GM23338 (cell line): ENCODE measurements at places on chromosomes 5 and 9.

DNA sequence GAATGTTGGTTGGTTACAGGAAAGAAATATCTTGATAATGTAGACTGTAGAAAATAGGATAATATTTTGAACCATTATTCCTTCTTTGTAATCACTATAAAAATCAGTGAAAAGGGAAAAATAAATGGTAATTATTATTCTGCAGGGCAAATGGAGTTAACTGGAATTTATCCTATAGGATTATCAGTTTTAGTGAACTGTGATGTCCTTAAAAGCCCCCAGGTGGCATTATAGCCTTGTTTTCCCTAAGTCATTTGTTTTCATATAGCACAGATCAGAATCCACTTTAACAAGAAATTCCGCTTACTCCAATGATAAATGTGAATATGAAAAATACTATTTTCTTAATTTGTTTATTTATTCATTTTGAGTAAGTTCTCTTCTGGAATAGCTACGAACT, 26.2 kb upstream of the WDR41 start:
- peak; percentile 72 for DNase-seq

DNA sequence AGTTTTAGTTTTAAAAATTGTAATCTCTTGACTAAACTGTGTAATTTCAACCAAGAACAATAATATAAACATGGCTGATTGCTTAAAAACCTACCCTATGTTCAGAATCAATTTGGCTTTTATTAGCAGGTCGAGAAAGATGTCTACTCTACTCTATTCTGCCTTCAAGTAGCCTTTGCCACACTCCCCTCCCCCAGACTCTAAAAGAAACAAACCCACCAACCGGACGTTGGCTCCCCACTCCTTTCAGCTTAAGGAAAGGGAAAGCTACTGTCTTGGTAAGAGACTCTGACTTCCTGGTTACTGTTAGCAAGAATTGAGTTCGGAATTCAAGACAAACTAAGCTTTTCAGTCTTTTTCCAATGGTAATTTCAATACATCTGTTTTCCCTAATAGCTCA, 46.7 kb downstream of the TNFAIP8 start:
- peak; percentile 72 for DNase-seq

DNA sequence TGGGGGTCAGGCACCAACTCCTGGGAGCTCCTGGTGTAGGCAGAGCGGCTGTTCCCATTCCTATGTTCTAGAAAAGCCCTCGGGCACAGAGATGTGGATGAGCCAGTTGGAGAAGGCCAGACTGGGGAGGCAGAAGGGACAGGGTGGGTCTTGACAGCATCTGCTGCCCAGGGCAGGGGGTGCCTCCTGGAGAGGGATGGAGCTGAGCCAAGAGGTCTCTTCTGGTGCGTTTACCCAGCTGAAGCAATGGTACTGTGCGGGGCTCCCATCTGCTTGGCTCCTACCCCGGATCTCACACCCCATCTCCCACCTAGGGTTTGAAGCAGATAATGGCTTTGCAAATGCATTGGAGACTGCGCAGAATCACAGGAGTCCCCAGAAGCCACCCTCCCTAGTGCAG, 41.3 kb downstream of the SHB start:
- no peak for DNase-seq

GRCh38 chr9:84500826-84501225, 160.3 kb upstream of the SLC28A3 start:
- DNase-seq = no peak

DNA sequence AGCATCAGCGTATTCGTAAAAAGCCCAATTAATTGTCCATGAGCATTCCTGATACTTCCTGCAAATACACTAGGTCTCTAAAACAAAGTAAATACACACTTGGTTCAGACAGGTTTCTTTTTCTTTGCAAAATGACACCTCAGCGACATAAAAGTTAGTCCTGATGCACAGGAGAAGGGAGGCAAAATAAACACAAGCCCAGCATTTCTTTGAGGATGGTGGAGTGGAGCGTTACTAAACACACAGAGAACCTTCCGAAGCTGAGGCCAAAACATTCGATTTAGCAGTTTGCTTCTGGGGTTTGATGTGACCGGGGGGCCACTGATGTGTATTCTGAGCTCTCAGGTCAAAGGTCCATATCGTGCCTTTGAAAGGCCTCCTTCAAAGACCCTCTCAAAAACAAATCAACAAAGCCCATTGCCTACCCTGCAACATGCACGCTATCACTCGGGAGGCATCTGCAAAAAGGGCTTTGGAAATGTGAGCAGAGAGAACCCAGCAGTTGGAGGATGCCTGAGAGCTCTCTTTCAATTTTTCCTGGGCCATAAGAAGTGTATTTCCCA, 268.4 kb upstream of the PANK3 start:
- no peak for DNase-seq

DNA sequence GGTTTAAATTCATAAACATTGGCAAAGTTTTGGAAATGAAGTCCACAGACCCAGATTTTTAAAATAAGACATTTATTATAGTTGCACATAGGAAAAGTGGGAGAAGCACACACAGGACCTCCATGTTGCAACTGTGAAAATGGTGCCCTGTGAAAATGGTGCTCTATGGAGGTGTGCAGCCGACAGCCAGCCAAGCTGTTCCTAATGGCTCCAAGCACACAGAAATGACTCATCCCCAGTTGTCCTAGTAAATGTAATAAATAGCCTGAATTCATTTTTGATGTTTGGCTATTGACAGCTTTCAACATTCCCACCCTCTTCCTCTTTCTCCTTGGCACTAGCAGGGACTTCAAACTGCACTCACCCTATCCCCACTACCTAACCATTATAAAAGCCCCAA, 590.9 kb downstream of the CAAP1 start:
- DNase-seq = no peak

DNA sequence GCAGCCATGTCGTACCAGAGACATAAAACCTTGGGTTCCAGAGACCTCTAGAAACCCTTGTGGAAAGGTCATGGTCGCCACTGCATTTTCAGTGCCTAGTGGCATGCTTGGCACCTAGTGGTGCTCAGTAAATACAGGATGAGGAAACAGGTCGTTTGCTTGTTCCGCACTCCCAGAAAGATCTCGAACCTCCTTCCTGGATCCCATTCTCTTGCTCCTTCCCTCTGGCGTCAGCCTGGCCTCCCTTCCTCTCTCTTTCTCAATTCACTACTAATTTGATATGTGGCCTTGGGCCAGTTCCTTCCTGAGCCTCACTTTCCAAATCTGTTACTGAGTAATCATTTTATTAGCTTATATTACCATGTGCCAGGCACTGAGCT, 4.4 kb downstream of the NDST1 start:
- no peak for DNase-seq

GRCh38 chr5:77133061-77133758, 46.1 kb upstream of the ZBED3 start:
- no peak for DNase-seq

GRCh38 chr5:97628807-97629206, 445.8 kb upstream of the RIOK2 start:
- DNase-seq = no peak

DNA sequence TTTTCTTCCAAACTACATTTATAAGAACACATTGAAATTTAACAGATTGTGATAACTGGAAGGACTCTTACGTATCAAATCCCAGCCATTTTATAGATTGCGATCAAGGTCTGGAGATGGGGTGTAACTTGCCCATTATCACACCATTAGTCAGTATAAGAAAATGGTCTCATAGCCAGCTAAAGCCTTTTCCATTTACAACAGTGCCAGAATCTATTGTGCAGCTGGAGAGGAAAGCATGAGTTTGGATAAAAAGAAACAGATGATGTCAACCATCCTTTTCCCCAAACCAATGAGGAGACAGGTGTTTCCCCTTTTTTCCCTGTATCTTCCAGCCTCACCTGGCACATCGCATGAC, 658.8 kb downstream of the ACTL7B start:
- no peak for DNase-seq
